ENCODE measurements at places on chromosomes 12 and 14.
A peak's percentile ranks its signal among the peaks of the same experiment; 100 is the strongest.

DNA sequence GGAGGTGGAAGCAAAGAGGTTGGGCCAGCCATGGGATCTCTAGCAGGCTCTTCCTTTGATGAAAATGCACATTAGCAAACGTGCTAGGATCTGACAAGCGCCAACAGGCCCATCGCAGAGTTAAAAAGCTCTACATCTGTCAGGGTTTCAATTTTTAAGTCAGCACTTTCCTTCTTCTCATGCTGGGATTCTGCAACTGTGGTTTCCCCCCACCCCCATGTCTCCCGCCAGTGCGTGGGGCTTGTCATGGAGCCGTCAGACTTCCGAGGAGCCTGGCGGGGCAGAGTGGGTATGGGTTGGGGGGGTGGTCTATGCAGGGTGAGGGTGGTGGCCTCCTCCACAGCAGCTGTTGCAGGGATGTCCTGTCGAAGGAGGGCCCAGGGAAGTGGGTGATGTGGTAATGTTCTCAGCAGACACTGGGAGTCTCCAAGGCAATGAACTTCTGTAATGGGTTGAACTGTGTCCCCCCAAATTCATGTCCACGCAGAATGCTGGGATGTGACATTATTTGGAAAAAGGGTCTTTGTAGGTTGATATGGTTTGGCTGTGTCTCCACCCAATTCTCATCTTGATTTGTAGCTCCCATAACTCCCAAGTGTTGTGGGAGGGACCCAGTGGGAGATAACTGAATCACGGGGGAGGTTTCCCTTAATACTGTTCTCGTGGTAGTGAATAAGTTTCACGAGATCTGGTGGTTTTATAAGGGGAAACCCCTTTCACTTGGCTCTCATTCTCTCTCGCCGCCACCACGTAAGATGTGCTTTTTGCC is 115.2 kb upstream of the MAP1LC3B2 start:
- DNase-seq = no peak

GRCh38 chr14:68808696-68809480 is 16.0 kb upstream of the ZFP36L1 start:
- no peak for DNase-seq

DNA sequence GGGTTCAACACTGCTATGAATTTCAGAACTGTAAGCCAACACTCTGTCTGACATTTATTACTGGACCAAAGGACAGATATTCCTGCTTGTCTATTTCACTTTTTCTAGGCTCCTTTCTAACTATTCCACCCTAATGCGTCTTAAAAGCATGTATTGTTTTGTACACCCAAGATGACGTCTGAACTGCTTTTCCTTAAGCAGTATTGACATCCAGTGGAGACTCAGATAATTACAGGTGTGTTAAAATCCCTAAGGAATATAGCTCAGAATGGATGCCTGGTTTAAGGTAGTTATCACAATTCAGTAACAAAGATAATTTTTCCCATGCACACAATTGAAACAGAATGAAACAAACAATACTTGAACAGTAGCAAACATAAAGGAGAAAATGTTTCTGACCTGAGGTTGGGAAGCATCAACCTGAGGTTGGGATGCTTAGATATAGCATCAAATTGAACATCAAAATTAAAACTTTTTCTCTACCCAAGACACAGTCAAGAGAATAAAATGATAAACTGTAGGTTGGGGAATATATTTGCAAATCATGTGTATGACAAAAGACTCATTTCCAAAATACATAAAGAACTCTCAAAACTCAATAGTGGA is 93.7 kb upstream of the PTPRR start:
- DNase-seq = peak; percentile 68

DNA sequence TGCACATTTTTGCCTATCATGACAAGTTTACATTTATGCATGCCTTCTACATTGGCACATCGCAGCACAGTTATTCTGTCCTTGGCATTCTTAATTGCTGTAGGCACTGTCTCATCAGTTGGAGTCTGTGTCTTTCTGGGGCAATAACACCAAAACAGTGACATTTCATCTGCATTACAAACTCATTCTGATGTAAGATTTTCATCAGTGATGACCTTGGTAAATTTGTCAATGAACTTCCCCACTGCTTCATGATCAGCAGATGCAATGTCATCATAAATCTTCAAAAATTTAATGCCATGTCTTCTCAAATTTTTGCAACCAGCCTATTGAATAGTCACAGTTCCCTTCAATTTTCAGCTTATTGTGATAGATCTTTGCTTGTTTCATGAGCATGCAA is 85.5 kb downstream of the CAPZA3 start:
- DNase-seq = no peak

- peak; percentile 11 for DNase-seq
These were observed 39.8 kb downstream of the IFNG start for GRCh38 chr12:68119724-68120211.

GRCh38 chr12:1666685-1667162 is 24.1 kb upstream of the ADIPOR2 start:
- DNase-seq = no peak

GRCh38 chr12:133203344-133204263 is 22.3 kb downstream of the ZNF268 start:
- DNase-seq = no peak

DNA sequence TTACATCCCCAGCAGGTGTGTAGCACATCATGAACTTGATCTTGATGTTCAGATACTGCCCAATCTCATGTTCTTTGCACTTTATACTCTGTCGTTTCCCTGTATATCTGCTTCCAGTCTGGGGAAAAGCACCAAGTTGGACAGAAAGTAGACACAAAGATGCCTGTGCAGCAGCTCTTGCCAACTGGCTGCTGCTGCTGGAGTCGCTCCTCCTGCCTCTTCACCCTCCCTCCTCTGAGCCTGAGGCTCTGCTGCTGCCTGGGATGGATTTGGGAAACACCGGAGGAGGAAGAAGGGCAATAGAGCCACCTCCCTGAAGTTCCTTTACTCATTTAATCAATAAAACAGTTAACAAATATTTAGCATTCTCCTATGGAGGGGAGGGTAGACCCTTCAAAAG is 32.4 kb downstream of the ADCK1 start:
- DNase-seq = no peak

- DNase-seq = peak; percentile 77
These were observed 44.7 kb upstream of the ATP23 start for GRCh38 chr12:57896434-57897201.

DNA sequence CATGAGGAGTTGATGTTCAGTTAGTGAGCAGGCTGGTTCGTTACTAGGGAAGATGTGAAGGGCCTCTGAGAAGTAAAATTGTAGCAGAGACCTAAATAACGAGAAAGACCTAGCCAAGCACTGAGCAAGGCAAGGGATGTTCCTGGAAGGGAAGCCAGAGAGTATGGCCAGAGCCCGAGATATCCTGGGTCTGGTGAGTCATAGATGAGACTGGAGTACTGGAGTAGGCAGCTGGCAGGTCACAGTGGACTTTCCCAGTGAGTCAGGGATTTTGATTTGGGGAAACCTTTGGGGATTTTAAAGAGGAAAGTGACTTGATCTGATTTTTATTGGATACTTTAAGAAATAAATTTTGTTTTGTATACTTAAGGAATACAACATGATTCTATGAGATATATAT is 369.0 kb downstream of the DIO2 start:
- peak; percentile 78 for DNase-seq

- DNase-seq = no peak
These were observed 12.6 kb downstream of the NOPCHAP1 start for GRCh38 chr12:104998423-104999346.

GRCh38 chr12:24742378-24742777 is 206.5 kb downstream of the BCAT1 start:
- DNase-seq = no peak
